ENCODE measurements at places on chromosomes 16 and 17.

DNA sequence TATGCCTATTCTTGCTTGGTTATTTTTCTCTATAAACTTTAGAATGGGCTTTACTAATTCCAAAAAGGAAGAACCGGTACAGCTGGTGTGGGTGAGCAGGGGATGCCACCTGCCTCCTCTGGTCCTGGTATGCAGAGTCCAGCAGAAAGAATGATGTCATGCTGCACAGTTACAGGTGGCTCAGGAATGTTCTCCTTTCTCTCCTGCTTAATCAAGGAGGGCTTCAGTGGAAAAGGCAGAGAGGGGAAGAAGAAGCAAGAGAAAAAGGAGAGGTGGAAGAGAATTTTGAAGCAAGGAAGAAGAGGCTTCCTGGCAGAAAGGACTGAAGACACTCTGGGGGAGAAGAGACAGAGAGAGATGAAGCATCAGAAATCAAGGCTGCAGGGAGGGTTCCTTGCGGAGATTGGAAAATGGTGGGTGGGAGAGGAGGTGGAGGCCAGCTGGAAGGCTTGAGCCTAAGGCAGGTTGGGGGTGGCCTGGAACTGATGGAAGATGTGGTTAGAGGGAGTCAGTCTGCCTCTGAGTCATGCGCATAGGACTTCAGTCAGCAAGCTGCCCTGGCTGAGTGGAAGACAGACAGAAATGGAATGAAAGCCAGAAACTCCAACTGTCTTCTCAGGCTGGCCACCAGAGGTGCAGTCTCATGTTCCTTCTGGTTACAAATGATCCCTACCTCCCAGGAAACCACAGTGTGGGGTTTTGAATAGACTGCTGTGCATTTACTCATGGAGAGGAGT, 64.6 kb upstream of the CRHR1 start:
- DNase-seq: no peak

- no peak for DNase-seq
Observed at GRCh38 chr16:70736465-70737376, 50.9 kb upstream of the MTSS2 start.

GRCh38 chr17:51493206-51493605, 232.9 kb downstream of the UTP18 start:
- DNase-seq: no peak

DNA sequence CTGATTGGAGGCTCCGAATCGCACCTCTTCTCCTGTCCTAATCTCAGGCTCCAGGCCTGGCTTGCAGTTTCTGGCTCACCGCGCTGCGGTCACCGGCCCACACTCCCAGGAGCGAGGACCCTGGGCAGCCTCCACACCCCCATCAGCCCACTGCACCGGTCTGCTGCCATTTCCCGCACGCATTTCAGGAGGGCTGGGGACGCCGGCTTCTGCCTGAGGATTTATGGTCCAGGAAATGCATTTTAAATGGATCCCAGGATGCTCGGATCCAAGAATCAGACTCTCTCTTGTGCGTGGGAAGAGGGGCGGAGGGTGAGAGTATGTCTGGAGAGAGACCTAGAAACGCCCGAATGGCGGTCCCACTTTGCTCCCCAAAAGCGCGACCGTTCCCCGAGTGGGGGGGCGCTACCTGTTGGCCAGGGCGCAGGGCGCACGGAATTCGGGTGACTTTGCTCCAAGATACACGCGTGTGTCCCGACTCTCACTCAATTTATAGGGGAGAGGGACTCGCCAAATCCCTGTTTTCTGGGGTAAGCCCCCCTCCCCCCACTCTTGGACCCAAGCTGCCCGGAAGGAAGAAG, 817 bp upstream of the JPH3 start:
- DNase-seq: no peak

- no peak for DNase-seq
Observed at GRCh38 chr17:59002126-59002525, 104.6 kb downstream of the TRIM37 start.

- DNase-seq: no peak
Observed at GRCh38 chr17:4950746-4951204, at the start of gene ENO3. Gene ENO3, plus strand, starts transcription at chr17:4951119. Its CDS starts 711 bp downstream, at chr17:4951830.

- no peak for DNase-seq
Observed at GRCh38 chr17:13583996-13584700, 17.6 kb downstream of the HS3ST3A1 start.

- peak; percentile 59 for DNase-seq
Observed at GRCh38 chr16:2008631-2009163, 924 bp downstream of the ZNF598 start.

- DNase-seq: no peak
Observed at GRCh38 chr17:48148029-48148770, 40.6 kb downstream of the SNX11 start.

DNA sequence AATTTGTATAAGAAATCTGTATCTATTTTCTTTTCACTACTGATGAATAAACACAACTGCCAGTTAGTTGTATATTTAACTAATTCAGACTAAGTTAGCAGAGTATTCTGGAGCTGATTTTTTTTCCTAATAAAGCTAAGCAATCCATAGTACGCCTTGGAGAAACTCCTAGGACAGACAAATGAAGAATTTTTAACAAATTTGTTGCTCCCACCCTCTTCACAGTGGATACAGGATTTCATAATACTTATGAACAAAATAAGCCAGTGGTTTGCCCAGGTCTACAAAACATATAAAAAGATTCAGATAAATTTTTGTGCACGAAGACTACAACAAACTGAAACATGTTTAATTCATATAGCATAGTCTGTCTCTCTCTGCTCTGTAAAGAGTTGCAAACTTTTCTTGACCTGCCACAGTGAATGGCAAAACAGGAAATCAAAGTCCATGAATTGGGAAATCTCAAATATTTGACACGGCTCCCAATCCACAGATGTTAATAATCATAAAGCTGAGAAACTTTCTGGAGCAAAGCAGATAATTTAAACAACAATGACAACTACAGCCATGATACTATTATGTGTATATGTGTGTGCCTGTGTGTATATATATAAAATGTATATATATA, 594 bp upstream of the ABCA6 start:
- DNase-seq: no peak

GRCh38 chr16:73743665-73744496, 552.7 kb upstream of the PSMD7 start:
- DNase-seq: no peak

- DNase-seq: no peak
Observed at GRCh38 chr17:218432-219110, 37.1 kb upstream of the DOC2B start.

- no peak for DNase-seq
Observed at GRCh38 chr17:1011760-1012735, 15.1 kb downstream of the TIMM22 start.

GRCh38 chr16:74592847-74593246, 14.1 kb downstream of the GLG1 start:
- DNase-seq: no peak

- no peak for DNase-seq
Observed at GRCh38 chr17:51189628-51190027, 23.4 kb downstream of the NME2 start.

DNA sequence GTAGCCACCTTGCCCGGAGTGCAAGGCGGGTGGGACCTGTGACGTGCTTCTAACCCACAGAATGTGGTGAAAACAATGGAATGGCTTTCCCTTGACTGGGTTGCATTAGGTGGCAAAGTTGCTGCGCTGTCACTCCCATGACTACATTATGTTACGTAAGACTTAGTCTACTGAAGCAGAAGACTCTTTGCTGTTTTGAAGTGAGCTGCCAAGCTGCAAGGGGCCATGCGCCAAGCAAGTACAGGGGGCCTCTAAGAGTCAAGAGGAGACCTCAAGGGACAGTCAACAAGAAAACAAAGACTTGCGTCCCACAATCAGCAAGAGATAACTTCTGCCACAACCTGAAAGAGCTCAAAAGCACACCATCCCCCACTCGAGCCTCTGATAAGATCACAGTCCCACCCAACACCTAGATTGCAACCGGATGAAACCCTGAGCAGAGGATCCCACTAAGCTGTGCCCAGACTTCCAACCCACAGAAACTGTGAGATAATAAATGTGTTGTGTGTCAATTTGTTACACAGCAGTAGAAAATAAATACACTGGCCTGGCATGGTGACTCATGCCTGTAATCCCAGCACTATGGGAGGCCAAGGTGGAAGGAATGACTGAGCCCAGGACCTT, 16.5 kb downstream of the ANKRD11 start:
- peak; percentile 35 for DNase-seq

DNA sequence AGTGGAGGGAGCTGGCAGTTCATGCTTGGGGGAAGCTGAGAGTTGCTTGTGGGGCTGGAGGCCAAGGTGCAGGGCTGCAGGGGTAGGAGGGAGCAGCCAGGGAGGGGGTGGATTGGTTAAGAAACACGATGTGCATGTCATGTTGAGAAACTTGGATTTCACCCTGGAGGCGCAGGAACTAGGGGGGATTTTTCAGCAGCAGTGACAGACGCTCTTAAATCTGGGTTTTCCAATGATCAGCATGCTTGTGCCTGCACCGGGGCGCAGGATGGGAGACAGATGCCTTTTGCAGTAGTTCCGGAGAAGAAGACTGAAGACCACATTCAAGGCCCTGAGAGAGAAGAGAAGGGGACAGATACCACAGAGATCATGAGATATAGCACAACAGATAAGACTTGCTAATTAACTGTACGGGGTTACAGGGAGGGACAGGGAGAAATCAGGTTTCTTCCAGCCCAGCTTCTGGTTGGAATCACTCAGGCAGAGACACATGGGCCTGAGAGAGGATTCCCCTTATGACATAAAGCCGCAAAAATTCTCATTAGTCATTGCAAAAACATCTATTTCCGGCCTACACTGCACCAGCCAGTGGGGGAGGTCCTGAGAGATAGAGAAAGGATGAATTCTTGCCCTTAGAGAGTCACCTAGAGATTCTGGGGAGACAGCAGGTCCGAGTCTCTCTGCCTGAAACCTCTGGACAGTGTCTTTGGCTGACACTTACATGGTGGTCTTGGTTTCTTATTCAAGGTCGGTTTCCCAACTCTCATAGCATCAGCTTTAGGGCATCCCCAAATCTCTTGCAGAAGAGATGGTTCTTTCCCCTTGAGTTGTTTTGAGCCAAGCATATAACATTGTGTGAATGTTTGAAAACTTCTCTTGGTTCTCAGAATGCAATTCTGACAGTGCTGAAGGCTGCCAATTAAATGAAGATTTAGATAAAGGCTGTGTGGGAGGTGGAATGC, 27.1 kb downstream of the CDH13 start:
- DNase-seq: peak; percentile 84

DNA sequence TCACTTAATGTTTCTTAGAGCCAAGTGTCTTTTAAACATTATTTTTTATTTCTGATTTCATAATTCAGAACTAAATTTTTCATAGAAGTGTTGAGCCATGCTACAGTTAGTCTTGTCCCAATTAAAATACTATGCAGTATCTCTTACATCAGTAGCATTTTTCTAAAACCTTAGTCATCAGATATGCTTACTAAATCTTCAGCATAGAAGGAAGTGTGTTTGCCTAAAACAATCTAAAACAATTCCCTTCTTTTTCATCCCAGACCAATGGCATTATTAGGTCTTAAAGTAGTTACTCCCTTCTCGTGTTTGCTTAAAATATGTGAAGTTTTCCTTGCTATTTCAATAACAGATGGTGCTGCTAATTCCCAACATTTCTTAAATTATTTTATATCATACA, 13.6 kb upstream of the BCAS3 start:
- no peak for DNase-seq

- no peak for DNase-seq
Observed at GRCh38 chr17:59669411-59669810, 37.8 kb downstream of the PTRH2 start.

DNA sequence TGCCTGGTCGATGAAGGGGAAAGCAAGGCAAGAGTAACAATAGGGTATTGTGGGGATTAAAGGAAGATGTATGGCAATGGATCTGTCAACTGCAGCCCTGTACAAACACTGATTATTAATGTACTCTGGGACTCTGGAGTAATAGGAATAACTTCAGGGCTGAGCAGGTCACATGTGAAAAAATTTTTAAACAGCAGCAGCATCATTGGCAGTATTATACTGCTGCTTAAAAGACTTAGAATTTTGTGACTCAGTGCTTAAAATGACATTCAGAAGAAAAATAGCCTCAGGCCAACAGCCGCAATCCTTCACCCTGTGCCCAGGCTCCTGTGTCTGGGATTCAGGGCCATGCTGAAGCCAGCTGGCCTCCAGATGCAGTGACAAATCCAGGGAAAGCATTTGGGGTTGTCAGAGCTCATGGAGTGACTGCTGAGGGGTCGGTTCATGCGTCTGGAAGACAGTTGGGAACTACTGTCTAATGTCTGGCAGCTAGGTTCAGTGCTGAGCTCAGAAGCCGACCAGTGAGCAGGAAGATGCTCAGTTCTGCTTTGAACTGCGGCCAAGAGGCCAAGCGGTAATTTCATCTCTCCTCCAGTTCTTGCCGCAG, 22.2 kb downstream of the TEX2 start:
- DNase-seq: no peak

GRCh38 chr17:76056882-76057281, 15.4 kb downstream of the SRP68 start:
- no peak for DNase-seq

DNA sequence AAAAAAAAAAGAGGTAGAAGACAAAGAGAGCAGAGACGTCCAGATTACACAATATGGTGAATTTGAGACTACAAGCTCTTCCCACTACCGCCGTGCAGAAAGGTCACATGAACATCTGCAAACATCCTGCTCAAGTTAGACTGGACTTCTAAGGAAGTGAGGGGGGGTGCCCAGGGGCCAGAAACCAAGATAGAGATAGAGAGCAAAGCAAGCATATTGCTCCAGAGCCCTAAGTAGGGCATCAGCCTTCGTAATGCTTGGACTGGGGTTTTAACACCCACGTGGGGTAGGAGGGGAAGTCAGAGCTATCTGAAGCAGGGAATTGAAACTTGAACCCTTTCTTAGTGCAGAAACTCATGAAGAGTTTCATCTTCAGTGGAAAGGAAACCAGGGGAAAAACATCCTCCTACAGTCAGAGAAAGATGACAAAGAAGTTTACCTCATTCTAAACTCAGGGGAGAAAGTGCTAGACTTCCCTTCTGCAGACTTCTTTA, 8.7 kb downstream of the CLEC19A start:
- peak; percentile 45 for DNase-seq

GRCh38 chr17:49986396-49987289, 8.4 kb downstream of the DLX3 start:
- DNase-seq: no peak

- no peak for DNase-seq
Observed at GRCh38 chr16:28105297-28105696, 41.8 kb upstream of the GSG1L start.

DNA sequence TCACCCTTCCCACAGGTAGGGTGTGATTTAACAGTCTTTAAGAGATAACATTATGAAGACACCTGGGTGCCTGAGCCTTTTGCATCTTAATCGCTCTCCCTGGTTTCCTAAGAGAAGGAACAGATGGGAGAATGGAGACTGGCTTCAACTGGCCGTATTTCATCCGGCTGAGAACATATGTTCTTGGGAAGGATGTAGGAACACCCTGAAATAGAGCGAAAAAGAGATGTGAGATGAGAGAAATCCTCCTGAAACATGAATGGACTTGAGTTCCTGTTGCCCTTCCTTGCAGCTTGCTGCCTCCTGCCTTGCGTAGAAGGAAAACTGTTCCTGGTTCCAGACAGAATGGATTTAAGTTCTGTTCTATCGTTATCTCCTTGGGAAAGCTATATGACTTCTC, 385.4 kb upstream of the RBFOX1 start:
- no peak for DNase-seq

GRCh38 chr16:50266337-50267091, at the start of gene ADCY7:
Gene ADCY7, plus strand, starts transcription at chr16:50266551. Its CDS starts 21,629 bp downstream, at chr16:50288180.
- DNase-seq: peak; percentile 96

- DNase-seq: peak; percentile 71
Observed at GRCh38 chr16:53091466-53092211, 36.8 kb downstream of the CHD9 start.

All from activated CD4-positive, alpha-beta T cell treated with anti-CD3 and anti-CD28 coated beads, Interleukin-10, Interleukin-2, amounts not matched to agents 100 ng/mL and 50 ng/mL, durations not matched to agents 16 hours and 8 hours (primary cell).